ENCODE measurements at places on chromosomes 4 and X. TPM values are rescaled to one million over a fixed set of nuclear protein-coding genes. Genes with fewer than 3 reads are reported as not detected.

The HMGN5 gene
- 1.5 TPM for total RNA-seq

The CXorf51A gene
- not detected for total RNA-seq

The LYAR gene
- total RNA-seq, result 59.7 TPM

The CCDC149 gene
- total RNA-seq, result not detected

DNA sequence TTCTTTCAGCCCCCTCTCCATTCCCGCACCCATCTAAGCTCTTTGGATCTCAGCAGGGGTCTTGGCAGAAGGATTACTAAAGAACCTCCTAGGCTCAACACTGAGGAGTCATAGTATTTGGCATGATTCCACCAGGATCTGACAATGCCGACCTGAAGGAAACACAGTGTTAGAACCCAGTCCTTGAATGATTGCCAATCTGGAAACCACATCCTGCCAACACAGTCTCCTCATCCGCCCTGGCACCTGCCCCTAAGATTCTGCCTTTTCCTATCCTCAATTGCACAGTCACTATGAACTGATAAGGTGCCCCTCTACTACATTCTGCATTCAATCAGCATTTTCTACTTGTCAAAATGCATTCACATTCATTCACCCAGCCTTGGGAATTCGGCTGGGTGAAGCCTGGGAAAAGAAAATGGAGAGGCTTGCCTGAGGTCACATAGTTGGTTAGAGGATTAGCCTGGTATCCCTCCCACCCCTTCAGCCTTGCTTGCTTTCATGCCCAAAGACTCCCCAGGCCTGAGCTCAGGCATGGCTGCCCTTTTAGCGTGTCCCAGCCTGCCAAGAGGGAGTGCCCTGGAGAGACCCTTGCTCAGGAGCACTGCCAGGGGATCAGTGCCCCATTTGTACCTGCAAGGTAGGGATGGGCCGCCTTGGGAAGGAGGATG is 2.2 kb upstream of the CLDN2 start:
- H3K27ac ChIP-seq, result no peak overlapping the region
- no peak overlapping the region for H3K4me3 ChIP-seq
- H3K4me1 ChIP-seq, result peaks cover 7% of the 10 kb centered on the region
- no peaks in the 10 kb centered on the region for H3K36me3 ChIP-seq
- no peak for DNase-seq

DNA sequence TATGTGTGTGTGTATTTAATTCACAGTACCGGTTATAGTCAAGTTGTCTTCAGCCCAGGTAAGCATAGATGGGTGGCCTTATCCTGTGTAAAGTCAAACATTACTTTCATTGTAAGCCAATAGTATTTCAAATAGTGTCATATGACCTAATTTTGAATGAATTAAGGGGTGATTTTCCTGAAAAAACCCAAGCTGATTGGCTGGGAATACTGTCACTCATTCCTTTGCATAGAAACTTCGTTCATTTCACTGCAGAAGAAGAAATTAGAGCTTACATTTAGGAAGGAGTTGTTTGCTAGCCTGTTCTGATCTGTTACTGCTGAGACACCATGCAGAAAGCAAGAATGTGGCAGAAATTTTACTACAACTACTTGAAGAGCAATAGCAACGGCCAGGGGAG is 45.4 kb downstream of the SMARCAD1 start:
- DNase-seq, result no peak
- no peak overlapping the region for H3K4me3 ChIP-seq
- peaks cover 14% of the 10 kb centered on the region for H3K36me3 ChIP-seq
- H3K4me1 ChIP-seq, result no peaks in the 10 kb centered on the region

DNA sequence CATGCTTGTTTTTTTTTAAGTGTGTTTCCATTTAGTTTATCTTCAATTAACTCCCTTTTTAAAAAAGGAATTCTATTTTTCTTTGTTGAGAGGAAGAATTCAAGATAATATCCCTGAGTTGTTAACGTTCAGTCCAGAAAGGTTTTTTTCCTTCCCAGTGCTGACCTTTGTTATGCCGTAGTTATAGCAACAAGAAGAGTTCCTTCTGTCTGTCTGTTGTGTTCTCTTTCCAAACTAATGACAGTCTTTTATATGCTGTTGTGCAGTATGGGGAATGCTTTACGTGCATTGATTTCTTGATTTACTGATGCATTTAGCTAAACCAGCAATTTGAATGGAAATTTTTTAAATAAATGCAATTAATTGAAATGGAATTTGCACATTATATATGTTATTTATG is 6.6 kb upstream of the CXXC4 start:
- no peak for DNase-seq
- no peaks in the 10 kb centered on the region for H3K4me1 ChIP-seq
- no peaks in the 10 kb centered on the region for H3K36me3 ChIP-seq
- H3K27me3 ChIP-seq, result peaks cover 22% of the 10 kb centered on the region
- H3K27ac ChIP-seq, result no peak overlapping the region
- H3K4me3 ChIP-seq, result no peak overlapping the region

DNA sequence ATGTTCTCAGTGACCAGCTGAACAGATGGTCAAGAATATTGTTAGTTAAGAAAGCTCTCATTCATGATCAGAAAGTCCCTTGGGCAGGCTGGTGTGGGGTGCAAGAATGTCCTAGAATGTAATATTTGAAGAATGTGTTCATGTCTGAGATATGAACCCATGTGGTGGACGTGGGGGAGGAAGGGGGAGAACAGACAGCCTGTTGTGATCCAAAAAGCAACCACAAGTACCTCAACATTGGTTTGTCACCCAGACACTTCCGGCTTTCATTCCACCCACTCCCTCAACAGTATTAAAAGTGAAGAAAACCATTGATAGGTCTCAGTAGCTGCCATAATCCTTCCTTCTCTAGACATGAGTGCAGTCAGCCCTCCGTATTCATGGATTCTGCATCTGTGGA is 82.2 kb downstream of the MAML3 start:
- peak; percentile 88 for DNase-seq
- H3K36me3 ChIP-seq, result peaks cover 5% of the 10 kb centered on the region
- peaks cover 30% of the 10 kb centered on the region for H3K4me1 ChIP-seq

GRCh38 chr4:22670956-22671355 is 21.8 kb upstream of the GBA3 start:
- no peak overlapping the region for H3K4me3 ChIP-seq
- no peaks in the 10 kb centered on the region for H3K36me3 ChIP-seq
- H3K27ac ChIP-seq, result no peak overlapping the region
- H3K27me3 ChIP-seq, result no peaks in the 10 kb centered on the region

DNA sequence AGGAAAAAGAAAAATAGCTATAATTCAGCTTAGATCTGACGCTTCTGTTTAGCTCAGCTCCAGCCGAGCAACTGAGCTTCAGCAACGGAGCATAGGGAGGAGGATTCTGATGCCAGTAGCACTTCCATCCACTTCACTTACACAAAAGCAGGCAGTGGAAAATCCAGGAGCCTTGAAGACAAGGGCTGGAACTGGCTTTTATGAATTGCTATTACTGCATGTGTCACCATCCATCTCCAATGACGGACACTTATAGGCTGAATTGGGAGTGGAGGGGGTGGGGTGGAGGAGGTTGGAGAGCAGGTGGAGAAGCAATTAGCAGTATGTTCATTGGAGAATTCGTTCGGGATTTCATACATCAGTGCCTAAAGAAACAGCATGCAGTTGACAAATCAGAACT is 15.6 kb downstream of the ENOX2 start:
- H3K4me1 ChIP-seq, result no peaks in the 10 kb centered on the region
- no peak overlapping the region for H3K4me3 ChIP-seq
- H3K27ac ChIP-seq, result no peak overlapping the region
- no peaks in the 10 kb centered on the region for H3K27me3 ChIP-seq

DNA sequence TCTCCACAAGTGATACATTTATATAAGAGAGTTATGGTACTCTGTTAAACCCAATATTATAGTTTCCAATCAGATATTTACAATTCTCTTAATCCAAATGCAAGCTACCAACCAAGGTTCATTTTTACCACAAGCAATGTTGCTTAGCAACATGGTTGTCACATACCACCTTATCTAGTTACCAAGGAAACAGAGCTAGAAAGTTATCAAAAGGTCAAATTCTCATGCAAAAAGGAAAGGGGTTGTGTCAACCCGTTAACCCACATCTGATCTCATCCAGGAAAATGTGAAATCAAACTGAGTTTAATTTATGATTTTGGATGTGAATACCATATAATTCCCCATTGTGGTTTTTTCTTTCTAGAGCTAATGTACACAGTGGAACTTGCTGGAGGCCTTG is 274.1 kb upstream of the MAGEB2 start:
- no peak overlapping the region for H3K27ac ChIP-seq
- peaks cover 5% of the 10 kb centered on the region for H3K36me3 ChIP-seq
- H3K4me3 ChIP-seq, result no peak overlapping the region
- no peak for DNase-seq
- H3K4me1 ChIP-seq, result no peaks in the 10 kb centered on the region
- H3K27me3 ChIP-seq, result no peaks in the 10 kb centered on the region
